Nephron progenitor cell (in vitro differentiated cells): ENCODE measurements at places on chromosomes 7 and 10.

GRCh38 chr10:6649903-6650302 lies 69.8 kb upstream of the PRKCQ start:
- H3K4me1 ChIP-seq: no peaks in the 10 kb centered on the region
- DNase-seq: no peak
- no peak overlapping the region for H3K27ac ChIP-seq
- H3K36me3 ChIP-seq: no peaks in the 10 kb centered on the region
- no peak overlapping the region for H3K4me3 ChIP-seq
- H3K27me3 ChIP-seq: peaks cover 24% of the 10 kb centered on the region

GRCh38 chr10:110764378-110764777 lies 107.3 kb upstream of the PDCD4 start:
- no peak overlapping the region for H3K27ac ChIP-seq
- no peak overlapping the region for H3K4me3 ChIP-seq
- H3K27me3 ChIP-seq: no peaks in the 10 kb centered on the region
- no peak for DNase-seq
- peaks cover 10% of the 10 kb centered on the region for H3K36me3 ChIP-seq
- H3K4me1 ChIP-seq: peaks cover 41% of the 10 kb centered on the region

DNA sequence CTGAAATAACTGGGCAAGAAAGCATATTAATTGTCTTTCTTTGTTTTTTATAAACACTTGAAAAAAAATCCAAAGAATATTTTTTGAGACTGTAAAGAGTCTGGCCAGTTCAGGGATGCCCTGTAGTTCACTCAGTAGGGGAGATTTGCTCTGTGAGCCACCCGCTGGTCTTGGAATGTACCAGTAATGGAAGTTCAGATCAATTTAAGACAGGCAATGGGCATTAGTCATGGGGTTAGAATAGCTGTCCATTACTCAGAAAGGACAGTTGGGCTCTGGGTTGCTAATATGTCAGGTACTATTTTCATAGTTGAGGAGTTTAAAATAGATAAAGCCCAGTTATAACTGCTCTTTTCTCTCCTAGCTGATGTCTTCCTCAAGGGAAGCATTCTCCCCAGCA lies 38.7 kb downstream of the A1CF start:
- no peak overlapping the region for H3K27ac ChIP-seq
- peaks cover 4% of the 10 kb centered on the region for H3K27me3 ChIP-seq
- no peak for DNase-seq
- H3K4me1 ChIP-seq: no peaks in the 10 kb centered on the region
- no peak overlapping the region for H3K4me3 ChIP-seq

GRCh38 chr7:157023589-157023905 lies 13.1 kb upstream of the MNX1 start:
- H3K4me1 ChIP-seq: no peaks in the 10 kb centered on the region
- peaks cover 97% of the 10 kb centered on the region for H3K27me3 ChIP-seq
- DNase-seq: no peak
- H3K36me3 ChIP-seq: no peaks in the 10 kb centered on the region

- no peak for DNase-seq
- no peaks in the 10 kb centered on the region for H3K36me3 ChIP-seq
- peaks cover 5% of the 10 kb centered on the region for H3K27me3 ChIP-seq
- no peak overlapping the region for H3K4me3 ChIP-seq
- no peak overlapping the region for H3K27ac ChIP-seq
These were observed 27.0 kb downstream of the PPP1R3A start for GRCh38 chr7:113891828-113892227.

GRCh38 chr10:22159979-22160378 lies 57.8 kb downstream of the EBLN1 start:
- no peaks in the 10 kb centered on the region for H3K4me1 ChIP-seq
- no peak overlapping the region for H3K27ac ChIP-seq
- H3K36me3 ChIP-seq: no peaks in the 10 kb centered on the region
- no peak for DNase-seq
- no peak overlapping the region for H3K4me3 ChIP-seq

DNA sequence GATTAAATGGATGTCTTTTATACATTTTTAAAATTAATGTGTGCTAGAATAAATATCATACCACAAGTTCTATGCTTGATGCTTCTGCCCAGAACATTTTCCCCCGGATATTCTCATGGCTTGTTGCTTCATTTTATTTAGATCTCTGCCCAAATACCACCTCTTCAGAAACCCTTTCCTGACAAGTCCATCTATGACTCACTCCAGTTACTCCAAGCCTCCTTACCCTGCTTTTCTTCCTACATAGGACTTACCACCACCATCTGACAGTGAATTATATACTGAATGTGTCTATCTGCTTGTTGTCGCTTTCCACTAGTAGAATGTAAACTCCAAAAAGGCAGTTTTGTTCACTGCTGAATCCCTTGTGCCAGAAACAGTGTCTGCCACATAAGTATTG lies 19.1 kb upstream of the ERVW-1 start:
- H3K4me1 ChIP-seq: no peaks in the 10 kb centered on the region
- no peak overlapping the region for H3K27ac ChIP-seq
- no peak overlapping the region for H3K4me3 ChIP-seq

GRCh38 chr10:113264333-113265131 lies 288.3 kb upstream of the HABP2 start:
- no peak overlapping the region for H3K4me3 ChIP-seq
- peak overlapping the region; percentile 25 for H3K27ac ChIP-seq
- H3K4me1 ChIP-seq: peaks cover 75% of the 10 kb centered on the region
- no peak for DNase-seq
- peaks cover 4% of the 10 kb centered on the region for H3K27me3 ChIP-seq

- no peak for DNase-seq
- H3K36me3 ChIP-seq: no peaks in the 10 kb centered on the region
- H3K27ac ChIP-seq: no peak overlapping the region
- H3K4me3 ChIP-seq: no peak overlapping the region
These were observed 75.3 kb upstream of the C7orf33 start for GRCh38 chr7:148515237-148515636.

DNA sequence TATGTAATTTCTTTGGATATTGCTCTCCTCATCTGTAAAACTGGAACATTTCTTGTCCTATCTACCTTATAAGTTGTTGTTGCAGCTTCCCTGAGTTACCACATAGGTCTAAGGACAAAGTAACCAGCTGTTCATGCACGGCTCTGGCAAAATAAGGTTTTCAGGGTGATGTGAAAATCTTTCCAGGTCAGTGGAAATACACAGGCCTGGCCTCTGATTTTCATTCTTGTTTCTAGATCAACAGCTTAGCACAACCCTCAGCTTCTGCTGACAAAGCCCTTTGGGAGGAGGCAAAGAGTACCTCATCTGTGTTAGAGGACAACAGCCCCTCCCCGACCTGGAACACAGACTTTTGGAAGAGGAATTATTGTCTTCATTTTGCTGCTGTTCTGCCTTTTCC lies 117.5 kb upstream of the AGK start:
- H3K4me3 ChIP-seq: no peak overlapping the region
- DNase-seq: no peak
- H3K27me3 ChIP-seq: peaks cover 39% of the 10 kb centered on the region
- H3K4me1 ChIP-seq: peaks cover 13% of the 10 kb centered on the region

GRCh38 chr7:2412587-2413201 lies 9.3 kb downstream of the CHST12 start:
- H3K27me3 ChIP-seq: no peaks in the 10 kb centered on the region
- no peak for DNase-seq
- H3K4me3 ChIP-seq: no peak overlapping the region
- H3K36me3 ChIP-seq: peaks cover 15% of the 10 kb centered on the region
- no peak overlapping the region for H3K27ac ChIP-seq
- peaks cover 57% of the 10 kb centered on the region for H3K4me1 ChIP-seq

DNA sequence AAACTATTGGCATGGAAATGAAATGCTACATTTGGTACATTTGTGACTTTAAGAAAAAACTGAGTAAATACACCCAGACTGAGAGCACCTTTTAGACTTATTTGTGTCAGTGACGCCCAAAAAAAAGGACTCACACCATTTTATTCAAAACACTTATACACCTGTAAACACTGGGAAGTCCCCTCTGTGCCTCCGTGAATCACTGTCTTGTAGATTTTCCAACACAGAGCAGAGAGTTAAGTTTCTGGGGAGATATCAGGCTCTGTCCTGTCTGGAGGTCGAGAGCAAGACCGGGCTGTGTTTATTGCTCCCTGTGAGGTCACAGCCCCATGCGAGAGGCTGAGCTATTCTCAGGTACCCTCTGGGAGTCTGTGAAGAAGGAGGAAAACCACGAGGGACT lies 60.7 kb upstream of the TM9SF3 start:
- no peak overlapping the region for H3K4me3 ChIP-seq
- peaks cover 13% of the 10 kb centered on the region for H3K4me1 ChIP-seq
- no peaks in the 10 kb centered on the region for H3K36me3 ChIP-seq
- DNase-seq: no peak
- H3K27me3 ChIP-seq: peaks cover 9% of the 10 kb centered on the region
- no peak overlapping the region for H3K27ac ChIP-seq

DNA sequence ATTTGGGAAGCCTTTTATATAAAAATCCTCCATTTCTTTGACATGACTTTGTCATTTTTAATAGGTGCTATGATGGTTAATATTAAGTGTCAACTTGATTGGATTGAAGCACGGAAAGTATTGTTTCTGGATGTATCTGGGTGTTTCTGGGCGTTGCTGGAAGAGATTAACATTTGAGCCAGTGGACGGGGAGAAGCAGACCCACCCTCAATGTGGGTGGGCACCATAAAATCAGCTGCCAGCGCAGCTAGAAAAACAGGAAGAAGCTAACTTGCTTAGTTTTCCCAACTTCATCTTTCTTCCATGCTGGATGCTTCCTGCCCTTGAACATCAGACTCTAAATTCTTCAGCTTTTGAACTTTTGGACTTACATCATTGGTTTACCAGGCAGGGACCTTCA lies 1003.0 kb downstream of the SORCS3 start:
- no peak overlapping the region for H3K27ac ChIP-seq
- no peak overlapping the region for H3K4me3 ChIP-seq
- no peaks in the 10 kb centered on the region for H3K36me3 ChIP-seq
- DNase-seq: peak; percentile 5
- peaks cover 2% of the 10 kb centered on the region for H3K27me3 ChIP-seq

DNA sequence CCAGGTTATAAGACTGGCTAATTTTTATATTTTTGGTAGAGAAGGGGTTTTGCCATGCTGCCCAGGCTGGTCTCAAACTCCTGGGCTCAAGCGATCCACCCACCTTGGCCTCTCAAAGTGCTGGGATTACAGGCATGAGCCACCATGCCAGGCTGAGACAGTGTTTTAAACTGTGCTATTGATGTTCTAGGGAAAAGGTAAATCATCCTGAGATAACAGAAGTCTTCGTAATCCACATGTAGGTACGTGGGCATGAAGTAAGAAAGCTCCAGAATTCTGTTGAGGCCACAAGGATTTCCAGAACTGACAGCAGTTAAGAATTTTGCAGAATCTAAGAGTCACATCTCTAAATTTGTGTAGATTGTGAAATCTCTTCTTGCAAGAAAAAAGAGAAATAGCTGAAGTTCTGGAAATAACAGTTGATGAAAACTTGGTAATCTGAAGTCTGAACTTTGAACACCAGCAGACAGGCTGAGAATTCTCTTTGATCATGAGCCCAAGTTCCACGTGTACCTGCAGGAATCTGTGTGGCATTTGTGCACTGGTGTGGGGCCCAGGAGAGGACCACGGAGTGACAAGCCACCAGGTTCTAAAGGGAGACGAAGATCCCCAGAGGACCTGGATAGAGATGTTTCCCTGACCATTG lies 24.6 kb downstream of the C7orf33 start:
- H3K4me3 ChIP-seq: no peak overlapping the region
- peaks cover 25% of the 10 kb centered on the region for H3K27me3 ChIP-seq
- DNase-seq: no peak
- no peak overlapping the region for H3K27ac ChIP-seq
- H3K36me3 ChIP-seq: no peaks in the 10 kb centered on the region
- H3K4me1 ChIP-seq: peaks cover under 1% of the 10 kb centered on the region

DNA sequence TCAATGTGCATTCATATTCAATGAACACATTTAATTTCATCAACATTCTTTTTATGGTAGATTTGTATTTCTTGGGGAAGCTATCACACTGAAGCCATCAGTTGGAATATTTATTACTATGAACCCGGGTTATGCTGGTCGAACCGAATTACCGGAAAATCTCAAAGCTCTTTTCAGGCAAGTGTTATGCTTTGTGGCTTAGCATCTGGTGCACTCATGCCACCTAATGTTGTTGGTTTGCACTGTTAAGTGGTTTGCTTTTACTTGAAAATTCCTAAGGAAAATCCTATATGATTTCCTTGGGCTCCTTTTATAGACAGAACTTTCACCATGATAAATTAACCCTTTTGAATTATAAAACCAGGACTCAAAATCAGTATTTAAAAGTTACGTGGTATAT lies 147.9 kb downstream of the DNAH11 start:
- no peak for DNase-seq
- no peaks in the 10 kb centered on the region for H3K36me3 ChIP-seq
- no peaks in the 10 kb centered on the region for H3K27me3 ChIP-seq

DNA sequence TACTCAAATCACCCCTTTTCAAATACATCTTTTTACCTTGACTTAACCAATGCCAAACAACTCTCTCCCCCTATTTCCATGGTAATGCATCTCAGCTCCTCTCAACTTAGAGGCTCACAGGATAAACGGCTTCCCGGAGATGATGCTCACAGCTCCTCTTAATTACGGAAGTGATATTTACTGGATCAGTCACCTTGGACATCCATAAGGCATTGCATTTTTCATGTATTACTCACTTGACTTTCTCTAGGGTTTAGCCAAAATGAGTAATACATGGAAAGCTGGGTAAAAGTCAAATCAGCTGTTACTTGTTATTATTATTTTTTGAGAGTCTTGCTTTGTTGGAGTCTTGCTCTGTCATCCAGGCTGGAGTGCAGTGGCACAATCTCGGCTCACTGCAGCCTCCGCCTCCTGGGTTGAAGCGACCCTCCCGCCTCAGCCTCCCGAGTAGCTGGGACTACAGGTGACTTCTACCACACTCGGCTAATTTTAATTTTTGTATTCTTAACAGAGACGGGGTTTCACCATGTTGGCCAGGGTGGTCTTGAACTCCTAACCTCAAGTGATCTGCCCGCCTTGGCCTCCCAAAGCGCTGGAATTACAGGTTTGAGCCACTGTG lies 73.3 kb upstream of the RHEB start:
- peaks cover 5% of the 10 kb centered on the region for H3K4me1 ChIP-seq
- no peak for DNase-seq
- no peak overlapping the region for H3K4me3 ChIP-seq
- peaks cover 5% of the 10 kb centered on the region for H3K27me3 ChIP-seq
- H3K36me3 ChIP-seq: peaks cover 6% of the 10 kb centered on the region

DNA sequence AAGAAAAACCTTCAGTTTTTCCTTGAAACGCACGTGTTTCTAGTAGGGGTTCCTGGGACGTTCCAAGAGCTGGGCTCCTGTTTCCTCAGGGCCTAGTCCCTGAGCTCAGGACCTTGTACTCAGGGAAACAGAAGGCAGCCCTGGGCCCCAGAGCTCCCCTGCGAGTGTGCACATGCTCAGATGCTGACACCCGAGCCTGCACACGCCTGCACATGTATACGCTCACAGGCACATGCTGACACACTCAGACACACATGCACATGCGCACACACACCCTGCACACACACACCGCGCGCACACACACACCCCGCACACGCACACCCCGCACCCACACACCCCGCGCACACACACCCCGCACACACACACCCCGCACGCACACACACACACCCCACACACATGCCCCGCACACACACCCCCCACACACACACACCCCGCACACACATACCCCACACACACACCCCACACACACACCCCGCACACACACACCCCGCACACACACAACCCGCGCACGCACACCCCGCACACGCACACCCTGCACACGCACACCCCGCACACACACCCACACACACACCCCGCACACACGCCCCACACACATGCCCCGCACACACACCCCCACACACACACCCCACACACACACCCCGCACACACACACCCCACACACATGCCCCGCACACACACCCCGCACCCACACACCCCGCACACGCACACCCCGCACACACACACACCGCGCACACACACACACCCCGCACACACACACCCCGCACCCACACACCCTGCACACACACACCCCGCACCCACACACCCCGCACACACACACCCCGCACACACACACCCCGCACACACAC lies 52.2 kb downstream of the CALML3 start:
- peak overlapping the region; percentile 93 for H3K27ac ChIP-seq
- peaks cover 4% of the 10 kb centered on the region for H3K36me3 ChIP-seq
- DNase-seq: no peak
- H3K27me3 ChIP-seq: peaks cover 5% of the 10 kb centered on the region
